ENCODE measurements at places on chromosomes 4 and X.

DNA sequence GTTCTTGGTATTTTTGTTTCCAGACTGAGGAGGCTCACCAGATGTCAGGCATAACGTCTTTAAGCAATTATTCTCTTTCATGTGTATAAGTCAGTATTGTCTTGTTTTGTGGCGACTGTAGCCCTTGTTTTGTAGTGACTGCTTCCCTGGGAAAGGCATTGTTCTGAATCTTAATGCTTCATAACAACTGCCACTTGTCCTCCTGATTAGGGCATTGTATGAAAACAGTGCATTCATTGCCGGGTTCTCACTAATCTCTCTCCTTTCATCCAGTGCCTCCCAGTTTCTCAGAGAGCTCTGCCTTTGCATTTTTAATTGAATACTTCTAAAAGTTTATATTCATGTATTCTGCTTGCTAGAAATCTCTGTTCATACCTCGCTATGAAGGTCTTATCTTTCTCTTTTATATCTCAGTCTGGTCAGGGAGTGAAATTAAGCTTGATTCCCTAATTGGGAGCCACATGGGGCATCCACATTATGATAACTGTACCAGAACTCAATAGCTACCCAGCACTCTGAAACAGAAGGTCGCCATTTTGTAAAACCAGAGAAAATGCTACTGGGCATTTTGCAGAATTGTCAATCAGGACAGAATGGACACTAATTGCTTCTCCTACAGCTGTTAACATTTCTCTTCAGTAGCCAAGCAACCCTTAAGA is 149.8 kb downstream of the GBA3 start:
- H3K36me3 ChIP-seq, result no peaks in the 10 kb centered on the region
- DNase-seq, result no peak
- H3K4me1 ChIP-seq, result no peaks in the 10 kb centered on the region
- H3K4me3 ChIP-seq, result no peak overlapping the region
- H3K27me3 ChIP-seq, result no peaks in the 10 kb centered on the region
- no peak overlapping the region for H3K27ac ChIP-seq

GRCh38 chr4:25938787-25939186 is 24.8 kb downstream of the SMIM20 start:
- H3K27me3 ChIP-seq, result peaks cover 50% of the 10 kb centered on the region
- H3K4me1 ChIP-seq, result peaks cover 15% of the 10 kb centered on the region
- no peak for DNase-seq
- no peak overlapping the region for H3K27ac ChIP-seq
- H3K4me3 ChIP-seq, result no peak overlapping the region
- no peaks in the 10 kb centered on the region for H3K36me3 ChIP-seq

DNA sequence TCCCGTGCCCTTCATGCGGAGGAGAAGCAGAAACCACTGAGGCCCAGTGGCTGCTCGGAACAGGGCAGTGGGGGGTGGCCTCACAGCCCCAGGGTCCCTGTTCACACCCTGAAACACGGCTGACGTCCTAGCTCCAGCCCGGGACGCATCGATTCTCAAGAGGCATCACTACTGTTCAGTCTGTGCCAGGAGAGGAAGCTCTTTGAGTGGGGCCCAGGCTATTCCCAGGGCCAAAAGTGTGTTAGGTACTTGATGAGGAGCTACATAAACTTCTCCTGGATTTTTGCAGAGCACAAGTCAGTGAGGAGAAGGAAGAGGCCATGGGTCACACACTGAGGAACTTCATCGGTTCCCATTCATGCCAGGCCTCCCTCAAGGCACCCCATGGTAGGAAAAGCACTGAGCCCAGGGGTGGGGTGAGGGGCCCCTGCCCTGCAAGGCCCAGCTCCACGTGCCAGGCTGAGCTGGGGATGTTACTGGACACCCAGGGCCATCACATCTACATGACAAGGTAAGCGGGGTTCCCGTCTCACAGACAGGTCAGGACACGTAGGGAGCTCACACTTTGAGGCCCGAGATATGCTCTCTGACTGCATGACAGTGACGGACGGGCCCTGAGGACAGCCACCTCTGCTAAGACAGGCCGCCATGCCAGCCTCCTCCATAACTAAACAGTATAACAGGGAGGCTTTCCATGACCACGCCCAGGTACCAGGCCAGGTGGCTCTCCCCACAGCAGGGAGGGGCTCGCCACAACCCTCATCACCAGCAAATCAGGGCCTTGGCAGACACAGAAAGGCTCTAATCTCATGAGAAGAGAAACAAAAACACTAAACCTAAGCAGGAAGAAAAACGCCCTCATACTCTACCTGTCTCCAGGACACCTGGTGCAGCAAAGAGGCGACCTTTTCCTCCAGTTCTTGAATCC is 12.4 kb downstream of the TNIP2 start:
- H3K27ac ChIP-seq, result peak overlapping the region; percentile 98
- no peak for DNase-seq
- H3K4me1 ChIP-seq, result peaks cover 30% of the 10 kb centered on the region
- peaks cover 56% of the 10 kb centered on the region for H3K36me3 ChIP-seq
- H3K27me3 ChIP-seq, result no peaks in the 10 kb centered on the region
- no peak overlapping the region for H3K4me3 ChIP-seq

- H3K27me3 ChIP-seq, result no peaks in the 10 kb centered on the region
- peak overlapping the region; percentile 84 for H3K4me3 ChIP-seq
- peaks cover 32% of the 10 kb centered on the region for H3K4me1 ChIP-seq
- peaks cover 18% of the 10 kb centered on the region for H3K36me3 ChIP-seq
- H3K27ac ChIP-seq, result peak overlapping the region; percentile 89
Measured at GRCh38 chr4:39043861-39044363, 11.7 kb upstream of the TMEM156 start.

DNA sequence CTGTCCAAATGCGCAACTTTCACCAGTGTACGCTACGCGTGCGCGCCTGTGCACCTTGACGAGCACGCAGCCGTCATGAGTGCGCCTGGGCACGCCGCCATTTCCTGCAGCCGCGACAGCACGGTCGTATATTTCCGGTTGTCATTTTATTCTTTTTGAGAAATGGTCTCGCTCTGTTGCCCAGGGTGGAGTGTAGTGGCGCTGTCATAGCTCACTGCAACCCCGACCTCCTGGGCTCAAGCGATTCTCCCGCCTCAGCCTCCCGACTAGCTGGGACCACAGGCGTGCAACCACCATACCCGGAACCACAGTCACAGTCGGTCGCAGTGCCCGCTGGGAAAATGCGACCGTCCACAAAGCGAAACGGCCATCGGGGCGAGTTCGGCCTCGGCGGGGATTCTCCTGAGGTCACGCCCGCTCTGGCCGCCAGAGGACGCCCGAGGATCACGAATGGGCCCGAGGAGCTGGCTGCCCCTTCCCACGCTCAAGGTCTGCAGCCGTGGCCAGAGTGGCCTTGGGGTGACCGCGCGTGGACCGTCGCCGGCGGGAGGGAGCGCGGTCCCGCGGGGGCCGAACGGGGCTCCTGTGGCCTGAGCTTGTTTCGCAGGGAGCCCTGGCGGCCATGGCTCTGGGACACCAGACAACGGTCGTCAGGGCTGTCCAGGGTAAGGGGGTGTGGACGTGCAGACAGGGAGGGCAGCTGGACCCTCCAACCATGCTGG is 23.7 kb upstream of the PNMA3 start:
- DNase-seq, result peak; percentile 59
- peak overlapping the region; percentile 77 for H3K4me3 ChIP-seq
- H3K4me1 ChIP-seq, result peaks cover 3% of the 10 kb centered on the region
- peak overlapping the region; percentile 78 for H3K27ac ChIP-seq
- no peaks in the 10 kb centered on the region for H3K36me3 ChIP-seq

DNA sequence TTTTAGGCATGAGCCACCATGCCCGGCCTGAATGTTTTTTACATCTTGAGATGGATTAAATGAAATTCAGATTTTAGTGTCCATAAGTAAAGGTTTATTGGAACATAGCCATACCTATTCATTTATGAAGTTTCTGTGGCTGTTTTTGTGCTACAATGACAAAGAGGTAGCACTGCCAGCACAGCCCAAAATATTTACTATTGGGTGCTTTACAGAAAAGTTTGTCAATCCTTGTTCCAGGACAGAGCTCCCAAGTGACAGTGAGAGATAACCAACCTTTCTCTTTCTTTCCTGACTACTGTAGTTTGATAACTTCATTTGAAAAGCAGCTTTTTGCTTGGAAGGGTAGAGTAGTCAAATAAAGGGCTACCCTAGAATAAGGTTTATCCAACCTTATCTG is 116.2 kb downstream of the CAMK2D start:
- H3K27ac ChIP-seq, result no peak overlapping the region
- H3K4me3 ChIP-seq, result no peak overlapping the region
- no peak for DNase-seq

GRCh38 chr4:160523231-160523630 is 1420.4 kb downstream of the RAPGEF2 start:
- no peak overlapping the region for H3K27ac ChIP-seq
- no peaks in the 10 kb centered on the region for H3K36me3 ChIP-seq
- DNase-seq, result no peak
- no peak overlapping the region for H3K4me3 ChIP-seq
- H3K27me3 ChIP-seq, result no peaks in the 10 kb centered on the region
- H3K4me1 ChIP-seq, result no peaks in the 10 kb centered on the region

- H3K27me3 ChIP-seq, result no peaks in the 10 kb centered on the region
- H3K4me3 ChIP-seq, result no peak overlapping the region
Measured at GRCh38 chr4:139483000-139483399, 29.1 kb downstream of the RAB33B start.

DNA sequence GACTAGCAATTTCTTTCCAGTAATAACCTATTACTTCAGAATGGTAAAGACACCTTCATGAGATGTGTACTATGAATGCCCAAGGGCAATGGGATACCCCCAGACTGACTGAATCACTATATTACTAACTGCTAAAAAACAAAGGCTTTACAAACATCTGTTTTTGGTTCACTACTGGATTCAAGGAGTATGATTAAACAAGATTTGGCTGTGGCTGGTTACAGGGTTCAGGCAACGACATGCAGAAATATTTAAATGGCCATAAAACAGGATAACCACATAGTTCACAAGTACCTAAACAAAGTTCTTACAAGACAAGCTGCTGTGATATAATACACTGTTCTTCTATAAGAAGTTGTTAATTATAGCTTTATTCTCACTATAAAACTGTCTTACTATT is 128.2 kb downstream of the FRYL start:
- no peaks in the 10 kb centered on the region for H3K36me3 ChIP-seq
- peaks cover 42% of the 10 kb centered on the region for H3K4me1 ChIP-seq
- no peaks in the 10 kb centered on the region for H3K27me3 ChIP-seq

- H3K4me1 ChIP-seq, result no peaks in the 10 kb centered on the region
- DNase-seq, result no peak
- H3K36me3 ChIP-seq, result no peaks in the 10 kb centered on the region
Measured at GRCh38 chrX:122934131-122934530, 249.9 kb upstream of the GRIA3 start.

DNA sequence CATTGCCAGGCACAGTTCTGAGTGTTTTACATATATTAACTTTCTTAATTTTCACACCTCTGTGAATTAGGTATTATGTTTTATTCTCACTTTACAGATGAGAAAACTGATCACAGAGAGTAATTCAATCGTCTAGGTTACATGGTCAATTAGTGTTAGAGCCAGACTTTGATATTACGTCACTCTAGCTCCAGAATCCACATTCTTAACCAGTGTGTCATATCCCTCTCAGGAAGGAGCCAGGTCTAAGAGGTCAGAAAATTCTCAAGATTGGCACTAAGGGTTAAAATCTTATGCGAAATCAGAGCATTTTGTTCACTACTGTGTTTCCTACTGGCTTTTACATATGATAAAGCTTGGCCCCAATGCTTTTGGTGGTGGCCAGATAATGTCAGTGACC is 7.4 kb downstream of the DMP1 start:
- H3K27me3 ChIP-seq, result peaks cover 29% of the 10 kb centered on the region
- no peak overlapping the region for H3K4me3 ChIP-seq
- no peak overlapping the region for H3K27ac ChIP-seq
- no peaks in the 10 kb centered on the region for H3K36me3 ChIP-seq
- no peaks in the 10 kb centered on the region for H3K4me1 ChIP-seq
- no peak for DNase-seq

DNA sequence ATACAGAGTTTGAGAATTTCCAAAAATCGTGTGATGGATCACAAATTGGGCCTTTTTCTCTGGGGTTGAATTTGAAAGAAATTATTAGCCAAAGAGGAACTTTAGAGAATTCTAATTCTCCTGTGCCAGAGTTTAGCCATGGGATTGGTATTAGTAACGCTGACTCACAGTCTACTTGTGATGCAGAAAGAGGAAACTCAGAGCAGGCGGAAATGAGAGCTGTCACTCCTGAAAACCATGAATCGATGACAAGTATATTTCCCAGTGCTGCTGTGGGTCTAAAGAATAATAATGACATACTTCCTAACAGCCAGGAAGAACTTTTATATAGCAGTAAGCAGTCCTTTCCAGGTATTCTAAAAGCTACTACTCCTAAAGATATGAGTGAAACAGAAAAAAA is 64.9 kb downstream of the N4BP2 start:
- H3K36me3 ChIP-seq, result peaks cover 17% of the 10 kb centered on the region
- no peak overlapping the region for H3K4me3 ChIP-seq
- H3K4me1 ChIP-seq, result peaks cover 3% of the 10 kb centered on the region
- H3K27me3 ChIP-seq, result no peaks in the 10 kb centered on the region

GRCh38 chr4:181189751-181190150 is 1053.5 kb upstream of the TENM3 start:
- no peaks in the 10 kb centered on the region for H3K27me3 ChIP-seq
- DNase-seq, result no peak
- H3K4me3 ChIP-seq, result no peak overlapping the region
- H3K36me3 ChIP-seq, result no peaks in the 10 kb centered on the region
- H3K27ac ChIP-seq, result no peak overlapping the region

DNA sequence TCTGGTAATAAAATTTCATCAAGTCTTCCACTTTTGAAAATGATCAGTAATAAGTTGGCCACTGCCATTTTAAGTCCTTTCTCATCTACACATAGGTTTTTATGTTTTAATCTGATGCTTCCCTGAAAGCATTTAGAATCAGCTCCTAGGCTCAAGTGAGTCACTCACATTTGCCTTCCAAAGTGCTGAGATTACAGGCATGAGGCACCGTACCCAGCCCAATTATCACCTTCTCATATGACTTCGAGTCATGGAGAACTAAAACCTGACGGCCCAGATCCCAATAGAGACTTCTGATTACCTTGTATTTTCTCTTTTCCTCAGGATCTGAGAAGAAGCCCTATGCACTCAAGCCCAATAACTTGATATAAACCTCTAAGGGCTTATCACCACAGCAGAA is 140.8 kb downstream of the OPHN1 start:
- H3K27me3 ChIP-seq, result no peaks in the 10 kb centered on the region
- H3K4me1 ChIP-seq, result no peaks in the 10 kb centered on the region
- no peak overlapping the region for H3K4me3 ChIP-seq
- DNase-seq, result no peak

GRCh38 chr4:4506961-4507360 is 34.9 kb downstream of the STX18 start:
- DNase-seq, result no peak
- H3K27me3 ChIP-seq, result no peaks in the 10 kb centered on the region
- no peak overlapping the region for H3K4me3 ChIP-seq
- H3K27ac ChIP-seq, result no peak overlapping the region
- H3K4me1 ChIP-seq, result peaks cover 8% of the 10 kb centered on the region

DNA sequence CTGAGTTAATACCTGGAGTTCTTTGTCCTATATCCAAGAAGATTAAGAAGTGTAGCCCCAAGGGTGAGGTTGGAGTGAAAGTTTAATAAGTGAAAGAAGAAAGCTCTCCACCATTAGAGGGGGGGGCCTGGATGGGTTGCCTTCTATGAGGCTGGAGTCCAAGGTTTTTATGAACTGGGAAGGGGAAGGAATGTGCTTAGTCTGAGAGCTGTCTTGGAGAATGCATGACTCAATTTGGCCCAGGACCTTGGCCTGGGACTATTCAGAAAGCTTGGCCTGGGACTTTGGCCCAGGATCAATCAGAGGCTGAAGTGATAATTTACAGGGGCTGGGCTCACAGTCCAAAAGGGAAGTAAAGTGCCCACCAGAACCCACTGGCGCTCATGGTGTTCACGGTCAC is 1049.0 kb upstream of the GRIA3 start:
- no peak overlapping the region for H3K27ac ChIP-seq
- no peaks in the 10 kb centered on the region for H3K36me3 ChIP-seq
- H3K27me3 ChIP-seq, result no peaks in the 10 kb centered on the region
- no peak for DNase-seq

Data from effector memory CD8-positive, alpha-beta T cell (primary cell).